ENCODE measurements at places on chromosomes 2 and 18.
A peak's percentile ranks its signal among the peaks of the same experiment; 100 is the strongest.

DNA sequence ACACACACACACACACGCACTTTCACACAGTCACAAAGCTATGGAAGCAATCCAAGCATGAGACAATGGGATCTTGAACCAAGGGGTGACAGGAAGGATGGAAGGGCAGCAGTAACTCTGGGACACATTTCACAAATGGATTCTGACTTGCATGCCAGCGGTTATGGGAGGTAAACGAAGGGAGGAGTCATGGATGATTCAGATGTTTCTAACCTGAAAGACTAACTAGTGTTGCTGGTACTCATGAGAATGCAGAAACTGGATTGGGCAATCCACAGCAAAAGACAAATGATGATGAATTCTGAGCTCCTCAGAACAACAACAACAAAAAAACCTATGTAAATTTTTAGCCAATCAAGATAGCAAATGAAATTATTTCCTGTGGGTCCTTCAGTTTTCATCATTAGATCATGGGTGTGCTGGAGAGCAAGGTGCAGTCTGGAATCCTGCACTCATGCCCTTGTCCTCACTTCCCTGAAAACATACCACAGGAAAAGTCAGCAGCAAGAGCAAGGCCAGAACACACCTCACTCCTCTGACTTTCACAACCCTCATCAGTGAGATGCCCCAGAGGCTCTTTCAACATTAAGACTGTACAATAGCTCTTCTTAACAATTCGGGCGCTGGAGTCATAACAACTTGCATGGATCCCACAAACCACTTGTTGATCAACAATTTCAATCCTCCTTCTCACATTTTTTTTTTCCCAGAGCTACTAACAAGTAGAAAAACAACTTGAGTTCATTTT is 32.6 kb downstream of the ABCA12 start:
- DNase-seq = no peak

GRCh38 chr2:13289310-13289709 is 572.6 kb downstream of the TRIB2 start:
- no peak for DNase-seq

DNA sequence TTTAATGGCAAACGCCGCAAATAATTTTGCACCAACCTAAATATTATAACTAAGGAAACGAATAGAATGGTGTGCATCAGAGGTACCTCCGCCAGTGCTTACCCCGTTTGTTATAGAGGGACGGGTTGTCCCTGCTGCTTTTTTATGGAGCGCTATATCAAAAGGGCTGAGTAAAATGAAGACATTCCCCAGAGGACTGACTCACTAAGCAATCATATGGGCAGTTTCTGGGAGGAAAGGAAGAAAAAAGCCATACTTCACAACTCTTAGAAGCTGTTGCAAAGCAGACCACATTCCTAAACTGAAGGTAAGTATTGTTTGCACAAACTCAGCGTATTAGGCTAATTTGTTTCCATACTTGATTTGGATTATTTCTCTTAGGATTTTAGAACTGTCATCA is 12.9 kb downstream of the ID2 start:
- DNase-seq = no peak

- peak; percentile 76 for DNase-seq
These were observed 117.7 kb downstream of the B3GNT2 start for GRCh38 chr2:62313449-62314227.

- DNase-seq = no peak
These were observed 30.9 kb downstream of the FAM171B start for GRCh38 chr2:186724736-186725135.

GRCh38 chr2:134758633-134759032 is 39.8 kb upstream of the TMEM163 start:
- no peak for DNase-seq

DNA sequence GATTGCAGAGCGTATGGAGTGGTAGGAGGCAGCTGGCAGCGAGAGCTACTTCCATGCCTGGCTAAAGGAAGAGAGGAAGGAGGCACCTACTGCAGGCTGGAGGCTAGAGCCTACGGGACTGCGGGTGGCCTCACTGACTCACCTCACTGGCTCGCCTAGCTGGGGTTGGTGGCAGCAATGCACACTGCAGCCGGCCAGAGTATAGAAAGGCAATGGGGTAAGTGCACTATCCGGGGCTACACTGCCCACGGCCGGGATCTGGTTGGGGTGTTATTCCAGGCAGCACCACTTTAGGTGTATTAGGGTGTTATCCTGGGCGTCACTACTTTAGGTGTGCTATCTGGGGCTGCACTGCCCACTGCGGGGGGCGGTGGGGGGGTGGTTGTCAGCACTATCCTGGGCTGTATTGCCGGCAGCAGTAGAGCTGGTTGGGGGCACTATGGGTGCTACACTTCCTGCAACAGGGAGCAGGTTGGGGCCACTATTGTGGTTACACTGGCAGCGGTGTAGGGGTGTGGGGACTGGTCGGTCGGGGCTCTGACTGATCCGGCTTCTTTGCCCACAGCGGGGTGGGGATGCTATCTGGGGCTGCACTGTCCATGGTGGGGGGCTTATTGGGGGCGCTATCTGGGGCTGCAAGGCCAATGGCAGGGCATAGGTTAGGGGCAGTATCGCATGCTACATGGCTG is 33.3 kb upstream of the ANKRD62 start:
- no peak for DNase-seq

GRCh38 chr2:136538489-136538888 is 226.9 kb upstream of the THSD7B start:
- no peak for DNase-seq

- DNase-seq = peak; percentile 76
These were observed 13.0 kb upstream of the FAHD2A start for GRCh38 chr2:95389245-95390119.

- DNase-seq = no peak
These were observed 253.3 kb downstream of the EXOC6B start for GRCh38 chr2:72572501-72572900.

DNA sequence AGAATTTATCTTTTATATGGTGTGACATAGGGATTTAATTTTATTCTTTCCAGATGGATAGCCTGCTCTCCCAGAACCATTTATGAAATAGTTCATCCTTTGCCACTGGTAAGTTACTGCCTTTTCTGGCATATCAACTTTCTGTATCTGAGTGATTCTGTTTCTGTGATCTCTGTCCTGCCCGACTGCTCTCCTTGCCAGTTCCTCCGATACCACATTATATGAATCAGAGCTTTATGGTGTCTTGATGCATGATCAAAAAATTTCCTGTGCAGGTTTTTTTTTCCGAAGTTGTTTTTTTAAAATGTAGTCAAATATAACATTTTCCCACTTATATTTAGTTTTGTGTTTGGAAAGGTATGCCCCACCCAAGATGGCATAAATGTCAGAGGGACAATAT is 242.5 kb downstream of the CYP26B1 start:
- DNase-seq = no peak

- no peak for DNase-seq
These were observed 57.4 kb downstream of the LINC00305 start for GRCh38 chr18:64091526-64091925.

GRCh38 chr18:63974991-63975390 is 5.1 kb downstream of the SERPINB8 start:
- no peak for DNase-seq

DNA sequence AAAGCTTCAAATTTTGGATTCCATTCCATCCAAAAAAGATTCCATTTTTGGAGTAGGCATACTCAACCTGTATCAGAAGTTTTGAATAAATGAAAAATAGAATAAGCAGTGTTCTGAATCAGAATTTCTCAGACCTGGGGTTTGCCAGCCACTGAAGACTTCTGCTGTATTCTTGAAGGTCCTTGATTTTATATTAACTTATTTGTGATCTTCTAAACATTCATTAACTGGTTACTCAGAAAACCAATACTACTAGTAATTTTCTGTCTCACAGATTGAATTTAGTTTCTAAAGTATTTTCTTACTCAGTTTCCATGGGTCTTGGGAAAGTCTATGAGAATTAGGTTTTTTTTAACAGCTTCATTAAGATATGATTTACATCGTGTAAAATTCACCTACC is 60.9 kb downstream of the RIF1 start:
- no peak for DNase-seq

GRCh38 chr2:25274868-25275574 is 66.7 kb downstream of the DNMT3A start:
- peak; percentile 57 for DNase-seq

DNA sequence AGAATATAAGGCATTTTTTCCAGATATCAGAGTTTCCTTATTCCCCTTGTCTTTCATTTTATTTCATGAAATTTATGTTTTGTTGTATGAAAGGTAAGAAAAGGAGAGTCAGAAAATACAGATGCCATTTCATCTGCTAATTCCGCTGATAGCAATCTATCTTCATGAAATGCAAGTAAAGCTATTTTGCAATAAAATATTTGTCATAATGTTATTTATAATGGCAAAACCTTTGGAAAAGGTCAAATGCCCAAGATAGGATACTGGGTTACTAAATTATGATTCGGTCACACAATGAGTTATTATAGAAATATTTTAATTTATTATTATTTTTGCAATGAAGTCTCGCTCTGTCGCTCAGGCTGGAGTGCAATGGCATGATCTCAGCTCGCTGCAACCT is 124.2 kb downstream of the SPP2 start:
- DNase-seq = no peak

- DNase-seq = no peak
These were observed 10.5 kb upstream of the TOGARAM2 start for GRCh38 chr2:28970464-28971160.

GRCh38 chr2:160973991-160974390 is 186.2 kb upstream of the TANK start:
- DNase-seq = no peak

GRCh38 chr2:38213619-38214167 is 137.7 kb upstream of the CYP1B1 start:
- DNase-seq = no peak

GRCh38 chr18:8478166-8478967 is 130.9 kb upstream of the RAB12 start:
- peak; percentile 78 for DNase-seq

Measured in activated naive CD8-positive, alpha-beta T cell treated with anti-CD3 and anti-CD28 coated beads, Interleukin-2, amount 10 ng/mL, durations not matched to agents 7 days and 5 days (primary cell).